ENCODE measurements at places on chromosomes 5 and 9.

GRCh38 chr9:106953174-106953573 lies 90.2 kb downstream of the ZNF462 start:
- DNase-seq, result no peak

DNA sequence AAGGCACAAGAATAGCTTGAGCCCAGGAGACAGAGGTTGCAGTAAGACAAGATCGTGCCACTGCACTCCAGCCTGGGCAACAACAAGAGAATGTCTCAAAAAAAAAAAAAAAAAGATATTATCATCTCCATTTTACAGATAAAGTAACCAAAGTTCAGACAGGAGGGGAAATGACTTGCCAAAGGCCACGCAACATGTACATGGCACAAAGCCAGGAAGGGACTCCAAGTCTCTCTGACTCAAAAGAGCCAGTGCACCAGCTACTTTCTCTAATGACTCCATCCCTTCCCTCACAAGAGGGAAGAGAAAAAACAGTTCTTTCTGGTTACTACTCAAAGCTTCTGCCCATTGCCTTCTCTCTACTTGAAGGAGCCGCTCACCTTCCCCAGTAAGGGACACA lies 34.1 kb downstream of the SIL1 start:
- no peak for DNase-seq

- no peak for DNase-seq
Measured at GRCh38 chr5:160930406-160930805, 78.4 kb upstream of the ATP10B start.

- DNase-seq, result no peak
Measured at GRCh38 chr9:69204849-69205248, 30.8 kb downstream of the TJP2 start.

GRCh38 chr9:102461156-102461819 lies 533.8 kb upstream of the CYLC2 start:
- DNase-seq, result no peak

- DNase-seq, result no peak
Measured at GRCh38 chr9:117763314-117763713, 59.1 kb downstream of the TLR4 start.

- no peak for DNase-seq
Measured at GRCh38 chr5:27821681-27822080, 783.3 kb upstream of the CDH9 start.

DNA sequence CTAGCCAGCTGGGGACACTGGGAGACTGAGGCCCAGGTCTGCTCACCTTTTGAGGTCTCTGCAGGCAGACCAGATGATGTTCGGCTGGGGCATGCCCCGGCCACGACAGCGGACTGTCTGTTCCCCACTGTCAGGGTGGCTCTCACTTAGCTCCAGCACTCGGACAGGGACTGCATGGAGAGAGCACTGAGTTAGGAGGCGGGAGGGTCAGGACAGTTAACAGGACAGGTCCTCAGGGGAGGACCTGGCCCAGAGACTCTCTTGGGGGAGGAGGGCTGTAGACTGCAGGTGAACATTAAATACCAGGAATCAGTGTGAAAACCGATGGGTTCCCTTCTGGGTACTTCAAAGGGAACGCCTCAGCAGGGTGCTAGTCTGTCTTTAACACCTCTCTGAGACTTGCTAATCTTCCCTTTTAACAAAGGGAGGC lies 25.1 kb downstream of the PDGFRB start:
- no peak for DNase-seq

GRCh38 chr5:157549954-157550549 lies 25.5 kb downstream of the ADAM19 start:
- no peak for DNase-seq

GRCh38 chr5:35029333-35029732 lies 18.4 kb downstream of the AGXT2 start:
- DNase-seq, result no peak

GRCh38 chr9:134585746-134586706 lies 55.6 kb upstream of the COL5A1 start:
- DNase-seq, result no peak

- DNase-seq, result no peak
Measured at GRCh38 chr5:133728475-133728874, 116.1 kb upstream of the FSTL4 start.
